Muscle of leg (tissue), 16 donors: ENCODE measurements at places on chromosomes 16 and 17. TPM values are rescaled to one million over a fixed set of nuclear protein-coding genes. Genes with fewer than 3 reads are reported as not detected.

TBC1D3E gene
- total RNA-seq: not detected

KRT27 gene
- total RNA-seq: 0.18 TPM

CRHR1 gene
- 0.09 TPM for total RNA-seq

MT1F gene
- total RNA-seq: not detected

C17orf78 gene
- not detected for total RNA-seq

- no peak for DNase-seq
- H3K4me3 ChIP-seq: no peak overlapping the region
- H3K27me3 ChIP-seq: no peaks in the 10 kb centered on the region
- no peaks in the 10 kb centered on the region for H3K4me1 ChIP-seq
Observed at GRCh38 chr17:31085563-31085962, 9.2 kb upstream of the NF1 start.

DNA sequence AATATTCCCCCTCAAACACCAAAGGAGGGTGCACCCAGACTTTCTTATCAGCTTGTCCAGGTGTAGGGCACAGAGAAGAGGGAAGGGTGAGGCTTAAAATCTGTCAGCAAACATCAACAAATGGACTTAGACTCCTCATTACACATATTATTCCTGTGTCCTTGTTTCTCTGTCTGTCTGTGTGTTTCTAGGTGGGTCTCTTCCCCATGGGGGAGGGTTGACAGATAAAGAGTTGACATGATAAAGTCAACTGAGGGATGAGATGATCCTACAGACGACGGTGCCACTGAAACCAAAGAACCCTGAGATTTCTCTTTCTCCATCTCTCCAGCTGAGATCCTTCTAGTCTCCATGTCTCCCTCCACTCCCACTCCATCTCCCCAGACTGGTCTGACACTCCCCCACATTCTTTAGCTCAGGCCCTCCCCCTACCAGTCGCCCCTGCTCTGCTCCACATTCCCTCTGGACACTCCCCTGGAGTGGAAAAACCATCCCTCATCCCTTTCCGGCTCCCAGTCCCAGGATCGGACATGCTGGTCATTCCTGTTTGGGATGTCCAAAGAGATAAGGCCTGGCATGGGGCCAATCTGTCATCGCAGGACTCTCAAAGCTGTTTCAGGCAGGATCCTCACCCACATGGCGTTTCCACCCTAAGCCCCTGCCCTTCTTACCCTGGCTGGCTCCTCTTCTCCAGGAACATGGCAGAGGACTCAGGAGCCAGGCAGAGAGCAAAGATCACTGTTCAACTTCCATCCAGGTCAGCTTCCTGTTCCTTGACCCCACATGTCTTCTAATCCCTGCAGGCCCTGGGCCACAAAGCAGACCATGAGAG, 2.9 kb upstream of the ITGA3 start:
- DNase-seq: peak; percentile 27
- H3K4me1 ChIP-seq: peaks cover 49% of the 10 kb centered on the region
- peaks cover 23% of the 10 kb centered on the region for H3K27me3 ChIP-seq

DNA sequence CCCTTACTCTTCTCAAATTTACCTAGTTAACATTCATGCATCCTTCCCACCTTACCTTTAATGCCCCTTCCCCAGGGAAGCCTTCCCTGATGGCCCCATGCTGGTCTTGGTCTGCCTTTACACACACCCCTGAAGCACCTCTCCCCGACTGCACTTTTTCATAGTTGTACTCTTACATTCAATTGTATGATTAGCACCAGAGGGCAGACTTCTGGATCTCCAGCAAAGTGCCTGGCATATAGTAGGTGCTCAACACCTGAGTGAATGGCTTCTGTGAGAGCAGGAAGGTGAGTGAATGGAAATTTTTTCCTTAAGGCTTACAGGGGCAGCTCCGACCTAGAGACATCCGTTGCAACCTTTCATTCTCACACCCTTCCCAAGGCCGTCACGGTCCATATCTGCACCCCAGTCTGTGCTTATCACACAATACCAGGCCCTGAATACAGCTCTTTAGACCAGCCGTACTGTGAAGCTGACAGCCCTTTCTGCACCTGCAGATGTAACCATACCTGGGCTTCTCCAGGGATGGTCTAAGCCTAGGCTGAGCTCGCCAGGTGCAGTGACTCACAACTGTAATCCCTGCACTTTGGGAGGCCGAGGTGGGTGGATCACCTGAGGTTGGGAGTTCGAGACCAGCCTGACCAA, 4.4 kb downstream of the PGAP3 start:
- peaks cover 28% of the 10 kb centered on the region for H3K36me3 ChIP-seq
- no peak overlapping the region for H3K27ac ChIP-seq
- H3K4me3 ChIP-seq: no peak overlapping the region
- no peaks in the 10 kb centered on the region for H3K27me3 ChIP-seq

DNA sequence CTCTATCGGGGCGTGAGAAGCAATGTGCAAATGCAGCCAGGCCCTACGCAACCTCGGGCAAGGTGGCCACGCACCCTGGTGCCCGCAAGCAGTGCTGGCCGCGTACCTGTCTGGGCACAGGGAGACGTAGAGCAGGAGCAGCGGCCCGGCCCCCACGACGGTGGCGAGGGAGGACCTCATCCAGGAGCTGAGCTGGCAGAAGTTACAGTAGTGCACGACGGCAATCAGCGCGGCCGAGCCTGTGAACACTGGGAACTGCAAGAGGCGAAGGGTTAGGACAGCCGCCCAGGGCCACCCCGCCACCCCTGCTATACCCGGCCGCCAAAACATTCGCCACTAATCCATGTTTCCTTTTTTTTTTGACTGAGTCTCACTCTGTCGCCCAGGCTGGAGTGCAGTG, 96.9 kb upstream of the CREBBP start:
- H3K27ac ChIP-seq: no peak overlapping the region
- H3K4me3 ChIP-seq: no peak overlapping the region
- no peak for DNase-seq

DNA sequence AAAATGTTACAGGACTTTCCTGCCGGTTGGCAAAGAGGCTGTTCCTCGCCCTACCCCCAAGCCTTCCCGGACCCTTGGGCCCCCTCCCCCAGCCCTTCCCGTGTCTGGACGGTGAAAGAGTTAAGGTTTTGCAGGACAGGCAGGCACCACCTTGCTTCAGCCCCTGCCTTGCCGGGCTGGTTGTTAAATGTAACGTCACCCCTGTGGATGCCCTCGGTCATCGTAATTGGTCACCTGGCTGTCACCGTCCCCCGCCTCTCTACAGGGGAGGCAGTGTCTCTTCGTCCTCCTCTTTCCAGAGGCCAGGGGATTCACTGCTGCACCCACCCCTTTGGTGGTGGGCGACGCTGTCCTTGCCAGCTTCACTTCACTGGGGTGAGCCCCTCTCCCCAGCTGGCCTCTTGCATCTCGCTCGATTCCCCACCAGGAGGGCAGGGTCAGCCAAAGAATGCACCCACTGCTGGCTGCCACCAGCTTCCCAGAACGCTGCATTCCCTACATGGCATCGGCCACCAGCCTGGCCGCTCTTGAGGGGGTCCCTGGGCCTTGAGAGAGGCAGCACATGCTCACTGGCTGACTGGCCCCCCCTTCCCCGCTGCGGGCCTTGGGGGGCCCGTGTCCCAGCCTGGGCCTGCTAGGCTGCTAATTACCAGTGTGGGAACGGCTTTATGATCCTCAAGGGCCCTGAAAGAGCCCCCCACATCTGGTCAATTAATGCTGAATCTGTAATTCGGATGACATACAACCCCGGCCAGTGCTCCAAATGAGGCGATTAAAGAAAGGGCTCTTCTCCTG, 25.2 kb upstream of the GSE1 start:
- H3K27ac ChIP-seq: no peak overlapping the region
- peaks cover 67% of the 10 kb centered on the region for H3K4me1 ChIP-seq
- DNase-seq: no peak
- H3K4me3 ChIP-seq: no peak overlapping the region

- no peaks in the 10 kb centered on the region for H3K27me3 ChIP-seq
- H3K4me3 ChIP-seq: no peak overlapping the region
- H3K4me1 ChIP-seq: no peaks in the 10 kb centered on the region
- H3K27ac ChIP-seq: no peak overlapping the region
- no peak for DNase-seq
Observed at GRCh38 chr17:59186850-59187249, 23.0 kb upstream of the SMG8 start.

DNA sequence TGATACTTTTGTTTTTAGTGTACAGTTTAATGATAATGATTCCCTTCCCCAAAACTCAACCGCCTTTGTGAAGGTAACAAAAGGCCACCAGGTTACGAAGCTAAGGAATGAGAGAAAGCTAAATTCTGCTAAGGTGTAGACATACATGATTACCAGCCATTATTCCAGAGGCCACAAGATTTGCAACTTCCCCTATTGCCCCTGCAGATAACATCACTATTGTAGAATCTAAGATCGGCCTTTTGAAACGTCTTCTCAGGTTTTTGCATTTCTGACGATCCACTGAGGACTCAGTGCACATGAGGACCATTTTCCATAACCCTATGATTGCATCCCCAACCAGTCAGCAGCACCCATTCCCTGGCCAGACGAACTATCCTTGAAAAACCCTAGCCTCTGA, 33.9 kb upstream of the SNN start:
- no peak overlapping the region for H3K27ac ChIP-seq
- no peaks in the 10 kb centered on the region for H3K27me3 ChIP-seq
- peaks cover 27% of the 10 kb centered on the region for H3K4me1 ChIP-seq
- H3K4me3 ChIP-seq: no peak overlapping the region

DNA sequence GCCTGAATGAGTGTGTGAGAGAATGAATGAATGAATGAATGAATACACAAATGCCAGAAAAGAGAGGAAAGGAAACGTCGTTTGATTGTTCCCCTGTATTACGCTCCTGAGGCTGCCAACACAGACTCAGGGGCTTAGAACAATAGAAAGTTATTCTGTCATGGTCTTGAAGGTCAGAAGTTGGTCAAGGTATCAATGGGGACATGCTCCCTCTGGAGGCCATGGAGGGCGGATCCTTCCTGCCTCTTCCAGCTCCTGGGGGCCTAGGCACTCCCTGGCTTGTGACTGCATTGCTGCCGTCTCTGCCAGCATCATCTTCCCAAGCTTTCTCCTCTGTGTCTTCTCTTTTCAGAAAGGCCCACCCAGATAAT, 1.5 kb upstream of the SLC38A8 start:
- DNase-seq: no peak
- no peak overlapping the region for H3K27ac ChIP-seq
- H3K4me1 ChIP-seq: peaks cover 17% of the 10 kb centered on the region
- no peak overlapping the region for H3K4me3 ChIP-seq

DNA sequence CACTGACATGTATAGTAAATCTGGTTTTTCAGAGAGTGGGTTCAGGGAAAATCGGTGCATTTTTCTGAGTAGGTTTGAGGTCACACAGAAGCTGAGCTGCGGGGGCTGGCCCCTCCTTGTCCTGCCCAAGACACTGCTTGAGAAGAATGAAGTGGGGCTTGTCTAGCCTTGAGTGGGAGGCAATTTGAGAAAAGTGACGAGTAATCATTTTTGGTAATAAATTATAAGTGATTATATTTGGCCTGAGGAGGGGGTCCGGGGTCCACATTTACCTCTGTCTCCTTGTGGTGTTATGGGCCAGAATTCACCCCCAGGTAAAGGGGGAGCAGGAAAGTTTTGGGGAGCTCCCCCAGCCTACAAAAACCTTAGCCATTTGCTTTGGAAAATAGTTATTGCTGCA, 28.1 kb downstream of the WFDC1 start:
- peaks cover 2% of the 10 kb centered on the region for H3K27me3 ChIP-seq
- no peak overlapping the region for H3K4me3 ChIP-seq
- H3K27ac ChIP-seq: no peak overlapping the region
- no peaks in the 10 kb centered on the region for H3K36me3 ChIP-seq

GRCh38 chr17:42459801-42460281, 1.2 kb downstream of the ATP6V0A1 start:
- H3K27ac ChIP-seq: peak overlapping the region; percentile 94
- peaks cover 13% of the 10 kb centered on the region for H3K4me1 ChIP-seq
- H3K27me3 ChIP-seq: no peaks in the 10 kb centered on the region
- peak overlapping the region; percentile 67 for H3K4me3 ChIP-seq
- peak; percentile 63 for DNase-seq
- H3K36me3 ChIP-seq: peaks cover 8% of the 10 kb centered on the region
